ENCODE measurements at places on chromosomes 1 and 21. TPM values are rescaled to one million over a fixed set of nuclear protein-coding genes. Genes with fewer than 3 reads are reported as not detected.

- peak; percentile 91 for DNase-seq
Measured at GRCh38 chr21:41507521-41508414, at the start of gene TMPRSS2. TMPRSS2 (minus strand) TSS chr21:41508158; CDS start chr21:41498133, 10,025 bp downstream.

DNA sequence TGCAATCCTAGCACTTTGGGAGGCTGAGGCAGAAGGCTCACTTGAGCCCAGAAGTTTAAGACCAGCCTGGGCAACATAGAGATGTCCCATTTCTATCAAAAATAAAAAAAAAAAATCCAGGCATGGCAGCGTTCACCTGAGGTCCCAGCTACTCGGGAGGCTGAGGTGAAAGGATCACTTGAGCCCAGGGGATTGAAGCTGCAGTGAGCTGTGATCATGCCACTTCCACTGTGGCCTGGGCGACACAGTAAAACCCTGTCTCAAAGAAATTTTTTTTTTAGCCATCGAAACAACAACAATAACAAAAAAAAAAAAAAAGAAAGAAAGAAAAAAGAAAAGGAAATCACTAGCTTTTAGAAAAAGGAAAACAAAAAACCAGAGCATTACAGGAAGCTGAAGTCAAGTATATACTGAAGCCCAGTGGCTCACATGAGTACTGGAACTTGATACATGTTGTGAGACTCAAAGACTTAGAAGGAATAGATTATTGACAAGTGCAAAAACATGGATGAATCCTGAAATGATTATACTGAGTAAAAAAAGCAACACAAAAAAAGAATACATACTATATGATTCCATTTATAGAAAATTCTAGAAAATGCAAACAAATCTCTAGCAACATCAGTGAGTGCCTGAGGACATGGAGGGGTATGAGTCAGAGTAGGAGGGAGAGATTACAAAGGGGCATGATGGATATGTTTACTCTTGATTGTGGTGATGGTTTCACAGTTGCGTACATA is 6.1 kb upstream of the RABGAP1L start:
- no peak for DNase-seq

SYT11 gene
- 0.39 TPM for polyA plus RNA-seq

- DNase-seq = no peak
Measured at GRCh38 chr1:170146720-170147263, 1.0 kb downstream of the NTMT2 start.

DNA sequence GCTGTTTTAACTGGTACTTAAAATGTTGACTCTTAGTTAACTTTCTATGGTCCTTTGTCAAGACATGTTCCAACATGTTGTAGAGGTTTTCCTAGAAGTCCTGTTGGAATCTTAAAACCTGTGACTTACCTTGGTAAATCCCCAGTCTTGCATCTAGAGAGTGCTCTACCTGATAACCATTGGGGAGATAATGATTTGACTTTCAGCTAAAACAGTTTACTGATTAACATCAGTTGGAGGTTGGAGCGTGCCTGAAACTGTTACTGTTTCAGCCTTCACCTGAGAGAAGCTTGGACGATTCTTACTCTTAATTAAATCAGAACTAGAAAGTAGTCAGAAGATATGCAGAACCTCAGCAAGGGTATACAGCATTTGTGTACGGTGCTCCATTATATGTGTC is 8.8 kb downstream of the MDM4 start:
- peak; percentile 8 for DNase-seq

- no peak for DNase-seq
Measured at GRCh38 chr1:235504122-235504493, at the start of gene B3GALNT2. B3GALNT2 (minus strand) TSS chr1:235504452; CDS start chr1:235504252, 200 bp downstream.

All from hepatocyte (in vitro differentiated cells).